ENCODE measurements at places on chromosomes 3 and 15.

DNA sequence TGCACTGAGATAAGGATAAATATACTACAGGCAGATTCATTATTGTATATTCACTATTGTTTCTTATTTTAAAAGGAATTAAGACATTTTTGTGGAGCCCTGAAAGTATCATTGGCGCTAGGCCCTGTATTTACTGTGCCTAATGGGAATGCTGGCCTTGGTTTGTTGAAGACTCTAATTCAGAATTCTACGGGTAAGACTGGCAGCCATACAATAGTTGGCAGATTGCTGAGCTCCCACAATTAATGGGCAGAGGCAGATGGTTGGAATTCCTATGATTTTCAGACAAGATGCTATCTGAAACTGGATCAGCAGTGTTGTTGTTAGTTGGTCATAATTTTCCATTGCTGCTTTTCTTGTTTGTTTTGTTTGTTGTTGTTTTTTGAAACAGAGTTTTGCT lies 14.7 kb downstream of the PGBD4 start:
- DNase-seq = no peak

DNA sequence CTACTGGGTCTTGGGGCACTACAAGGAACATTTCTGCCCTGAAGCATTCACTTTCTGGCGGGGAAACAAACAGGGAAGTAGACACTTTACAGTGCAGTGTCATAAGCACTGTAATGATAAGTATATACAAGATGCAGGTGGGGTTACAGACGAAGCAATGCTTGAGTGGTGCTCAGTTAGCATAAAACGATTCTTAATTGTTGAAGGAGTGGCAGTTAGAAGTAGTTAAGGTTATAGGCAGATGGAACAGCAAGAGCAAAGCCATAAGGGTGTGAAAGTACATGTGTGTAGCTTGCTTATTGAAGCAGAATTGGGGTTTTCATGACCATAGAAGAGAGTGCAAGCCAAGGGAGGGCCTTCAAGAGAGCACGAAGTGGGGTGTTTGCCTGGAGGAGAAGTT lies 46.2 kb downstream of the SLC25A26 start:
- DNase-seq = no peak

DNA sequence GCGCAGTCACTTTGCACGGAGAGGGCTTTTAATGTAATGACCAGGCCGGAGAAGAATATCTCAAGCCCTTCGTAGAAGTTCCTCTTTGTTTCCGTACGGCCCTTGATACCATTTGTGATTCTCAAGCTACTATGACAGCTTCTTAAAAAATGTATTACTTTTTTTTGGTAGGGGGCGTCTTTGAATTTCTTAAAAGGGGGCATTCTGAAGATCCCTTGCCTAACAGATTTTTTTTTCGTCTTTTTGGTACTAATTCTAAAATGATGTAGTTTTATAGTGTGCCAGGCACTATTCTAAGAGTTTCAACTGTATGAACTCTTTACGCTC lies 614.0 kb downstream of the MCTP2 start:
- DNase-seq = no peak

DNA sequence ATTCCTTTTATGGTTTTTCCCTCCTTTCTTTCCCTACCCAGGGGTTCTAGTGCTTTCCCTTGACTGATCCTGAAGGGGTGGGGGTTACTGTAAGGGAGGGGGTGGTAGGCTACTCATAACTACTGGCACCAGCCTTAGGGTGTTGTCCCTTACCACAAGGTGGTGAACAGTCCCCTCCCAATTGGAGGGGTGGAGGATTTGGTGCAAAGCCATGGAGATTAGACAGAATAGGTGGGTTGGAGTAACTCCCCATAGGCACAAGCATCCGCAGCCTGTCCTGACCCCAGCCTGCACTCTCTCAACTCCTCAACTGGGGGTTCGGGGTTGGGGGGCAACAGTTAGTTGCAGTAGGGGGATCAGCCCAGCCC lies 2.6 kb upstream of the HYAL2 start:
- DNase-seq = no peak

DNA sequence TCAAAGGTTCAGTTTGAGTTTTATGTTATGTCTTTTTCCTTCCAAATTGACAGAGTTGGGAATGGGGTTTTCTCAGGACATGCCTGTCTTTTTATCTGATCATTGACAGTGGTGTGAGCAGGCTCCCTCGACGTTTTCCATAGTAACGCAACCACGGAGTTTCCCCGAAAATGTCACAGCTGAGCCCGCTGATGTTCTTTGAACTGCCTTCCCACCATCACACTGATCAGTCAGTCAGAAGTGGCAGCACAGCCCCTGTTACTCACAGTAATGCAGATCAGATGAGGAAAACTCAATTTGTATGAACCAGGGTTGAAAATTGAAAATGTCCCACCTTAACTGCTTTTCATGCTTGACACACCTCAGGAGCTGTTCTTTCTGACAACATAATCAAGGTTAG lies 210.4 kb downstream of the NECTIN3 start:
- no peak for DNase-seq

GRCh38 chr3:142725357-142725739 lies 1.5 kb downstream of the TRPC1 start:
- no peak for DNase-seq

- DNase-seq = no peak
Observed at GRCh38 chr3:72310419-72311380, 525.8 kb upstream of the PROK2 start.

GRCh38 chr3:194399166-194399565 lies at the start of gene GP5:
TSS of gene GP5 (minus strand) at chr3:194399266. CDS start at chr3:194398282, 984 bp downstream.
- no peak for DNase-seq

DNA sequence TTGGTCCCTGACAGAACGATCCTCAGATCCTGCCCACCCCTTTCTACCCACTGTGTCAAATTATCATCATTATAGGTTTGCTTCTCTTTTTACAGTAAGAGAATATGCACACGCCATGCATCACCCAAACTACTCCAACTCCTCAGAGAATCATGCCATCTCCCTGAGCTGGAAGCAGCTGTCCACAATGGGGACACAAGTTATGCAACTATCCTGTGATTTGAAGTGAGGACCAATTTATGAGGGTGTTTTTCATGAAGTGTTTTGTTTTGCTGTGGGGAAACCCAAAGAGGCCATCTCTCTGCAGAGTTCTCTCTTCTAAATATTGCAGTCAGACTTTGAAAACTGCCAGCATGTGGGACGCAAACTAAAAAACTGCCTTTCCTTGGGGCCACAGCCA lies 35.8 kb upstream of the TNFSF10 start:
- no peak for DNase-seq

GRCh38 chr3:101854608-101855304 lies 5.4 kb downstream of the NFKBIZ start:
- no peak for DNase-seq

DNA sequence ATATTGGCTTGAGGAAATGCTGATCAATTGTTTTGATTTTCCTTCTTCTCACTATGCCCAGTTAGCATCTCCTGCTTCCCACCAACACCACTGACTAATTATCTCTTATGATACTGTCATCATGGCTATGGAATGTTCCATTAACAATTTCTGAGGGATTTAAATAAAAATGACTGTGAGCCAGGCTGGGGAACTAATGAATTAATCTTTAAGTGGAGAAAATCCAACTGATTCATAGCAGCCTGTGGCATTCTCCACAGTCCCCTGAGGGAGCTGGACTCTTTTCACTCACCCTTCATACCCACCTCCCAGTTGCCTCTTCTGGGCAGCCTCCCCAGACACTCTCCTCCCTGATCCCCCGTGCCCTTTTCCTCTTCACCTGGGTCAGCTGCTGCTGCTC lies 353.6 kb downstream of the CLSTN2 start:
- DNase-seq = no peak

- no peak for DNase-seq
Observed at GRCh38 chr3:188706599-188706998, 465.2 kb upstream of the TPRG1 start.

DNA sequence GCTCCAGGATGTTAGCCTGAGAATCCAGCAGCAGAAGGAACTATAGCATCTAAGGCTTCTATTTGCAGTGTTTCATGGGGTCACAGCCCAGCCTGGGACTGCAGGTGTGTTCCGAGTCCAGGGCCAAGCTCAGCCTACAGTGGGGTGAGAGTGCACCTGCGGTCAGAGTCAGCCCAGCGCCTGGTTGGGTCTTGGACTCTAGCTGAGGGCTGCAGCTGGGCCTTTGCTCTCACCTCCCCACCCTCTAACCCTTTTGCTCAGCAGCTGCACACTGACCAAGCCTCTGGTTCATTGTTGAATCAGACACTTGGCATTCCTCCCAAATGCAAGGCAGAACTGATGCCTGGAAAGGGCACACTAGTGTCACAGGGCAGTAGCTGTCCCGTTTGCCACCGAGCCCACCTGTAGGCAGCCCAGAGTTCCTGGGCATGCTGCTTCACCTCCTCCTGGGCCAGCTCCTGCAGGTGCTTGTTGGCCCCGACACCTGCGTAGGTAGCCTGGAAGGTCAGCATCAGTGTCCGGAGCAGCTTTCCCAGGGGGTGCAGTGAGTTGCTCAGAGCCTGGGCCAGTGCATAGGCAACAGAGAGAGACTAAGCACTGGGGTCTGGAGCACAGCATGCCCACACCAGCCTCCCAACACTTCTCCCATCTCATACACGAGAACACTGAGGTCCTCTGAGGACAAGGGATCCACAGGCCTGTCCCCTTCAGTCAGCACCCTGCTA lies 17.5 kb downstream of the ALS2CL start:
- no peak for DNase-seq

DNA sequence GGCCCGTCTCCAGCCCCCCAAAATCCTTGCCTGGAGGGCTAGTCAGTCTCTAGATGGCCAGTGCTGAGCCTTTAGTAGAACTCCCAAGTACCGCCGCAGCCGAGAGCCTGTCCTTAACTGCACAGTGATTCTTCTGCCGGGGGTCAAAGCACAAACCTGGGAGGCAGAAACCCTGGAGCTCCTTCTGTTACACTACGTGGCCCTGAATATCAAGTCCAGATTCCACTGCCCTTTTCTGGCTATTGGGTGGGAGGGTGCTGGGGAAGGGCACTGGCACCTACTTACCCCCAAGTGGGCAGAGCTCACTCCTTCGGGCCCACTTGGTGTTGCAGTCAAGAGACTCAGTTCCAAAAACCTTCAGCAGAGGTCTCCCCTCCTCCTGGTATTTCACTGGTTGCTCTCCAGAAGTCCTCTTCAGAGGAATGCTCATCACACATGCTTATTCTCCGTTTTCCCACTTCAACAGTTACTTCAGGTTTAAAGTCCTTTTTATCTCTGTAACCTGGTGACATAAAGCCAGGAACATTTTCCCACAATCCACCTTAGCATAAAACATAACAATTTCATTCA lies 10.8 kb downstream of the PDHB start:
- DNase-seq = no peak

DNA sequence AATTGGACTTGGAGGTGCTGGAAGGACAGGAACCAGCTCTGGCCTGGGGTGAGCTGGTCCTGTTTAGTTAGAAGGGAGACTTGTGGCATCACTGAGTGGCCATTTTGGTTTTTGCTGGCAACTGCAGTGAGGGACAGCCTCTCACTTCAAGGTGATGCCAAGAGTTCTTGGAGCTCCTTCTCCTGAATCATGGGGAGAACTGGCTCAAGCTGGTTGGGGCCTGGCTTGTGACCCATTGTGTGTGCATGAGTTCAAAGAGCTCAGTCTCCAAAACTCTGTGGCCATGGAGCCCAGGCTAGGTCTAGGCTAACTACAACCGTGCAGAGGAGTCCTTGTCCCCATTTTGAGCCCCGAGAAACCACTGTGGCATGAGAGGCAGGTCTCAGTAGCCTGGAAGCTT lies 60.1 kb upstream of the ZNF148 start:
- no peak for DNase-seq

DNA sequence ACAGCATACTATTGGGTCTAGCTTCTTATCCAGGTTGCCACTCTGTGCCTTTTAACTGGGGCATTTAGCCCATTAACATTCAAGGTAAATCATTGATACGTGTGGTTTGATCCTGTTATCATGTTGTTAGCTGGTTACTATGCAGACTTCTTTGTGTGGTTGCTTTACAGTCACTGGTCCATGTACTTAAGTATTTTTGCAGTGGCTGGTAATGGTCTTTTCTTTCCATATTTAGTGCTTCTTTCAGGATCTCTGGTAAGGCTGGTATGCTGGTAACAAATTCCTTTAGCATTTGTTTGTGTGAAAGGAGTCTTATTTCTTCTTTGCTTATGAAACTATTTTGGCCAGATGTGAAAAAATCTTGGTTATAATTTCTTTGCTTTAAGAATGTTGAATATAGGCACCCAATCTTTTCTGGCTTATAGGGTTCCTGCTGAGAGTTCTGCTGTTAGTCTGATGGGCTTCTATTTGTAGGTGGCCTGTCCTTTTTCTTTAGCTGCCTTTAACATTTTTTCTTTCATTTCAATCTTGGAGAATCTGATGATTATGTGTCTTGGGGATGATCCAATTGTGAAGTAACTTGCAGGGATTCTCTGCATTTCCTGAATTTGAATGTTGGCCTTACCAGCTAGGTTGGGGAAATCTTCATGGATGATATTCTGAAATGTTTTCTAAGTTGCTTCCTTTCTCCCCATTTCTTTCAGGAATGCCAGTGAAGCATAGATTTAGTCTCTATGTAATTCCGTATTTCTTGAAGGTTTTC lies 39.3 kb downstream of the CCR1 start:
- no peak for DNase-seq

DNA sequence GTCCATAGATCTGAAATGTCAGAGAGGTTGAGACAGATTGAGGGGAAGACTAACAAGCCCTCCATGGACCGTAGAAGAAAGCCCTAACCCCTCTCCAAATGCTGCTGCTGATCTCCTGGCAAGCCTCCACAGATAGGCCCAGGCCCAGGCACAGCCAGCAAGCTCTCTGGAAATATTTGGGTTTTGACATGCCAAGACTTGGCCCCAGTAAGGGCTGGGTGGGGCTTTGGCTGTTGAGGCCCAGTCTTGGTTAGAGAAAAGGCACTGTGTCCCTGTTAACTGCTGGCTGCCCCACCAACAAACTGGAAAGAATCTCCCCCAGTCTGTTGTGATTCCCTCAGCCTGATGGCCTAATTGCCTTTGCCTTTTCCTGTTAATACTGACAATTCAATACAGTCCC lies 208.8 kb upstream of the CTDSPL start:
- DNase-seq = no peak

DNA sequence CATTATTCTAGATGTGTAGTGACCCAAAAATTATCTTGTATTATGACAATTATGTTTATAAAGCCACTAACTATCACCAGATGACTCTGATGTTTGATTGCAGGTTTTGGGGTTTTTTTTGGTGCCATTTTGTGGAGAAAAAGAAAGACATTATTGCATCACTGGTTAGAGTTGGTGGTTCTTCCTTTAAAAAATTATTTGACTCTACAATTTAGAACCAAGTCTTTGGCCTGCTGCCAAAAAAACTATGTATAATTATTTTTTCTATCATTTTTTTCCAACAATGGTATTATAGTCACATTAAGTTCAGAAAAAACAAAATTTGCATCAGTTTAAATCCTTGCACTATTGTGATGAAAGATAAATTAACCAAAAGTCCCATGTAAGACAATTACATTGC lies 258.6 kb upstream of the GRM7 start:
- DNase-seq = no peak

DNA sequence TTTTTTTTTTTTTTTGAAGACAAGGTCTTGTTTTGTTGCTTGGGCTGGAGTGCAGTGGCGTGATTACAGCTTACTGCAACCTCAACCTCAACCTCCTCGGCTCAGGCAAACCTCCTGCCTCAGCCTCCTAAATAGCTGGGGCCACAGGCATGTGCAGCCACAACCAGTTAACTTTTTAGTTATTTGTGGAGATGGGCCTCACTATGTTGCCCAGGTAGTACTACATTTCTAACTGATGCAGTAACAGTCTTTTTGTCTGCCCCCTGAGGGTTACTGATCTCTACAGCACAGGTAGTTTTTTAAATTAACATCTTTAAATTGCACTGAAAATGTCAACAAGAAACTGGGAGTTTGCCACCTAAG lies 3.4 kb upstream of the LMLN start:
- DNase-seq = no peak
